NCI-H2107 (cell line): ENCODE measurements at places on chromosomes 11 and 22.

DNA sequence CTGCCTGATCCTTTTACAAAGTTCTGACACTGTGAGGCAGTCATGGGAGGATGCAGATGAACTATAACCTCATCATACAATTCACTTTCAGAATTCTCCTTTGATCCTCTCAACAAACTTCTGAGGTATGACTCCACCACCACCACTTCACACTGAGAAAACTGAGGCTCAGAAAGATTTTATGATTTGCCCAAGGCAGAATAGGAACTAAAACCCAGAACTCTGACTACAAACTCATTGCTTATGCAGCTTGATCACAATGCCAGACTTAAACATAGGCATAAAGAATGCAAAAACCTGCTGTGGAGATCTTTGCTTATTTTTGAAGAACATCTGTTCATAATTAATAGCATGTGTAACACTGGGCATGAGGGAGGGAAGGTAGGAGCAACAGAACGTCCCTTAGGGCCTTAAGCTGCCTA is 20.4 kb downstream of the FAM168A start:
- no peak for DNase-seq

GRCh38 chr22:19902245-19902715 is 39.3 kb upstream of the COMT start:
- peak; percentile 50 for DNase-seq

DNA sequence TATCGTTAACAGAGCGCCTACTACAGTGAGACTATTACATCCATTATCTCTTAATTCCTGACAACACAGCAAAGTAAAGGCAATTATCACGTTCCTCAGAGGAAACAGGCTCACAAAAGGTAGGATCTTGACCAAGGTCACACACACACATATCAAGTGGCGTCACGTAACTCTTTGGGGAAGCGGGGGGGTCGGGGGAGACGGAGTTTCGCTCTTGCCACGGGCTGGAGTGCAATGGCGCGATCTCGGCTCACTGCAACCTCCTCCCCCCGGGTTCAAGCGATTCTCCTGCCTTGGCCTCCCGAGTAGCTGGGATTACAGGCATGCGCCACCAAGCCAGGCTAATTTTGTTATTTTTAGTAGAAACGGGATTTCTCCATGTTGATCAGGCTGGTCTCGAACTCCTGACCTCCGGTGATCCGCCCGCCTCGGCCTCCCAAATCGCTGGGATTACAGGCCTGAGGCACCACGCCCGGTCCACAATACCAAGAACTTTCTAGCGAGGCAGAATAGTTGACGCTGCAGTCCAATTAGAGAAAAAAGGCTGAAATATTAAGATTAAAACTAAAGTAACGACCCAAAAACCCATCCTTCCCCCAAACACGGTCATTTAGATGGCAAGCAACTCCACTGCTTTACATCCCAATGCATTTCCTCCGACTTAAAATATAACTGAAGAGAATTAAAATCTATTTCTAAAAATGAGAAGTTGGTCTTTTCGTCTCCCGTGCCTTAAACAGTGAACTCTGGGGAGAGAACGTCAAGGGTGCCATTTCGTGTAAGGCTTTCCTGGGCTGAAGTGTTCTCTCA is 1.2 kb downstream of the DDX17 start:
- no peak for DNase-seq

DNA sequence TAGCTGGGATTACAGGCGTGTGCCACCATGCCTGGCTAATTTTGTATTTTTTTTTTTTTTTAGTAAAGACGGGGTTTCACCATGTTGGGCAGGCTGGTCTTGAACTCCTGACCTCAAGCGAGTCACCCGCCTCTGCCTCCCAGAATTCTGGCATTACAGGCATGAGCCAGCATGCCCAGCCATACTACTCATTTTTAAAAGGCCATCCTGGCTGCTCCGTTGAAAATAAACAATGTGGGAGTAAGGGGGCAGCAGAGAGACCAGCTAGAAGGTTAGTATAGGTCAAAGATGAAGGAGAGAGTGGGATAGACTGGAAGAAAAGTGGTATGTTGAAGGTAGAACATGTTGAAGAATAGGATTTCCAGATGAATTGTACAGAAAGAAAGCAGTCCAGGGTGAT is 17.6 kb upstream of the LIN7C start:
- no peak for DNase-seq

GRCh38 chr11:95372097-95372656 is 141.2 kb upstream of the SESN3 start:
- no peak for DNase-seq

- no peak for DNase-seq
Measured at GRCh38 chr22:39574779-39575551, 4.4 kb downstream of the CACNA1I start.

DNA sequence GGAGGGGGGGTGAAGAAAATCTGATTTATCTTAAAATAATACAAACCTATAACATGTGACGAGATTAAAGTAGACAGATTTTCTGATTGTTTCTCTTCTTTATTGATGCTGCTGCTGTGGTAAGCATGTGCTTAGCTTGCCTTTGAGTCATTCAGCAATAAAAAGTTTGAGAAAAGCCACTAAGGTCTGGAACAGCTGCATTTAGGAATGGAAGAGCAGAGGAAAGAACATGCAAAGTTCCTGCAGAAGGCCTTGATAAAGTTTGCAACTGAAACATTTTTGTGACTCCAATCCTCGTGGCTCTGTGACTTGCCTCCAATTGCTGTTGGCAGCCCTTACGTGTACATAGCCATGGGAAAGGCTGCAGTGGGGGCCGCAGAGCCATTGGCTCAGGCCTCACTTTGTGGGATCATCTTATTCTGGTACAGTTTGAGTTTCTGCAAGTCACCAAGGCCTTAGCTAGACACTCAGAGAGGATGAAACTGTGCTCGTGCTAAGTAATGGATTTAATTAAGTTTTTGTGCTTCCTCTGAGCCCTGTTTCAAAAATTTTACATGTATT is 370.2 kb downstream of the AASDHPPT start:
- DNase-seq, result no peak

DNA sequence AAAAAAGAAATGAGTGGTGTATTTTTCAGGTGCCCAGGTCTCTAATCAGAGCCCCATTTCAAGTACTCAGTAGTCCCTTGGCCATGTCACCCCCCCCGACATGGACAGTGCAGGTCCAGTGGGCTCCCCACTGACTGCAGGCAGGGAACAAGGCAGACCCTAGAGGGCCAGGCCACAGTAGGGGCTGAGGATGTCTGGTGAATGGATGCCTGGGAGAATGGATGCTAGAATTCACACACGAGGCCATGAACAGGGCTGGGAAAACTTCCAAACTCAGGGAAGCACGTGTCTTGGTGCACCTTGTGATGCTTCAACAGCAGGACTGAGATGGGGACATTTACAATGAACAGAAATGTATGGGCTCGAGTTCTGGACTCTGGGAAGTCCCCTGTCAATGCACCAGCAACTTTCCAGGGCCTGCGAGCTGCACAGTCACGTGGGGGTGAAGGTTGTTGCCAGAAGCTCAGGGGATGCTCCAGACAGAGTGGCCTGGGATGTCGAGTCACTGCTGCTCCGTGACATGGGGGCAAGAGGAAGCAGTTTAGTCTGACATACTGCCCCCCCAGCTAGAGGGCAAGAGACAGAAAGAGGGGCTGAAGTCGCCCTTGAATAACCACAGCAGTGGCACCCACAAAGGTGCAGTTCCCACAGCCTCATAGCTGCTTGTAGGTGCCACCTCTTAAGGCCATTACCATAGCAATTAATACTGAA is 3.1 kb downstream of the APOBEC3G start:
- DNase-seq, result no peak

- no peak for DNase-seq
Measured at GRCh38 chr11:47541070-47541469, 11.9 kb downstream of the CELF1 start.

GRCh38 chr11:93031386-93031785 is 61.9 kb downstream of the MTNR1B start:
- DNase-seq, result no peak

DNA sequence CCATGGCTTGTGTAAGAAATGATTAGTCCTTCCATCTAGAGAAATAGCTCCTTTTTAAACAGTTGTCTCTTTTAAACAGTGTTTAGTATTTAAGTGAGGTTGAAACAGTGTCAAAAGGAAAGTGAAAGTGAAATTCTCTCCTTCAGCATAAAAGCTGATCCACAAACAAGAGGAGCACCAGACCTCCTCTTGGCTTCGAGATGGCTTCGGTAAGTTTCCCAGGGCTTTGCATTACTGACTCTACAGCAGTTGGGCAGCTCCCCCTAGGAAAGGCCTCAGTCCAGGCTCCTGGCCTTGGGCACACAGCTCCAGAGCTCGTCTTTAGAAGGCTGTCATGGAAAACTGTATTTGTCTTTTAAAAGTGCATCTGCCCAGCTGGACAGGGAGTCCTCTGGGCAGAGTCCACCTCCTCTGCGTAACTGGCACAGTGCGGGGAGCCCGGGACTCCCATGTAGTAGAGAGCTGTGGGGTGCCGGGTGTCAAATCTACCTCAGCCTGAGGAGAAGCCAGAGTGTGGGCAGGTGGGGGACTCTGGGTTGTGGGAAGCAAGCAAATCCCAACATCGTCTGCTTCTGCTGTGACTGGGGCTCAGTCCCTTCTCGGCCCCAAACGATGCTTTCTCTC is at the start of gene PLAAT4:
Gene PLAAT4 (plus strand): TSS at position 140 of the 624 bp plus-strand sequence. CDS start 61 bp downstream, at position 201.
- DNase-seq, result peak; percentile 23

- DNase-seq, result no peak
Measured at GRCh38 chr22:26671317-26672059, 14.1 kb downstream of the MIAT start.
